ENCODE measurements at places on chromosomes 16 and 17.

DNA sequence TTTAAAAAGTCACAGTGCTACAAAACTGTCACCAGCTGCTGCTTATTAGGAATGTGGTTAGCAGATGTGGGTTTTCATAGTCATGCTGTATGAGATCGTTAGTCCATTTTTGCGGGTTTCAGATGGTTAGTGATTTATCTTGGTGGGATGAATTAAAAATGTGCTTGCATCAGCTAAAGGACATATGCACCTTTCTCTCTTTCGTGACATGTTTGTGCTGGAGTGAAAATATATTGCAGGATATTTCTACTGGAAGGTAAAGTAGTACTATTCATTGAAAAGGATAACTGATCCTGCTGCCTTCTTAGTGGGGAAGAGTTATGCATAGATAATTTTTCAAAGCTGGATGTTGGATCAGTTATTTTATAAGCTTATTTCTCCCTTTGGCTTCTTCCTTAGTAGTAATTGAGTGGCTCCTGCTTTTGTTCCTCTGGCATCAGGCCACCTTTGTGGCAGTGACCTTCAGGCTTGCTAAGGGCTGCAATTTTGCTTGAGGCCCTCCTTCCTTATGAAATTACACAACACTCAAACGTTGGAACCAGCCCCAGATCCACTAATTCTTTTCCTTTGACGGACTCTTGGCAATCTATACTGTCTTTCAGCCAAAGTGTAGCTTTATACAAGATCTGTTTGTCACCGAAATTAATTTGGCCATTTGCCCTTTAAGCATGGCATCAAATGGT lies 7.5 kb upstream of the SNTB2 start:
- no peak for DNase-seq

DNA sequence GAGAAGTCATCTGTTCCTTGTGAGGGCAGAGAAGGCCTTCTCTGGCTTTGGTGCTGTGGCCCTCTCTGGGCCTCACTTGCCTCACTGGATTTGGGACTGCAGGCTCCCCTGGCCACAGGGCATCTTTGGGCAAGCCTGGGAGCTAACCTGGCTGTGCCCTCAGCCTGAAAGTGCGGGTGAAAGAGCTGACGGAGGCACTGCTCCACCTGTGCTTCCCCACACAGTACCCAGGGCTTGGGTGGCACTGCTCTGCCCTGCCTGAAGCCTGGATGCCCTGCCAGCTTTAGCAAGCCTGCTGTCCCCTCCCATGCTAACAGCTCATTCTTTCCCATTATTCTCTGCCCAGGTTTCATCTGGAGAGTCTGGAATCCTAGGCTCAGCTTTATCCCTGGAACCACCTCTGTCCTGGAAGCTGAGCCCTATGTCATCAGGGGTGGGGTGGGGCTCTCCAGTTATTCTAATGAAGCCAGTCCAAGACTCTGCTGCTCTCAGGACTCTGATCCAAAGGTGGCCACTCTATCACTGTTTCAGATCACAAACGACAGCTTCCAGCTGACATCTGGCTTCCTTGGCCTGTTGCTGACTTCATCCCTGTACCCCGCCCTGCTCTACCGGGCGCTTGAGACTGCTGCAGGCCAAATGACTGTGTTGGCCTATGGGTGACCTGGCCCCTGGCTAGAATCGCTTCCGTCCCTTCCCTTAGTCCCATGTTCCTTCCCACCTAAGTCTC lies 29.3 kb downstream of the HIC1 start:
- no peak for DNase-seq

- no peak for DNase-seq
Measured at GRCh38 chr16:31276600-31276999, 16.8 kb downstream of the ITGAM start.

- no peak for DNase-seq
Measured at GRCh38 chr16:17026600-17027242, 444.0 kb downstream of the XYLT1 start.

DNA sequence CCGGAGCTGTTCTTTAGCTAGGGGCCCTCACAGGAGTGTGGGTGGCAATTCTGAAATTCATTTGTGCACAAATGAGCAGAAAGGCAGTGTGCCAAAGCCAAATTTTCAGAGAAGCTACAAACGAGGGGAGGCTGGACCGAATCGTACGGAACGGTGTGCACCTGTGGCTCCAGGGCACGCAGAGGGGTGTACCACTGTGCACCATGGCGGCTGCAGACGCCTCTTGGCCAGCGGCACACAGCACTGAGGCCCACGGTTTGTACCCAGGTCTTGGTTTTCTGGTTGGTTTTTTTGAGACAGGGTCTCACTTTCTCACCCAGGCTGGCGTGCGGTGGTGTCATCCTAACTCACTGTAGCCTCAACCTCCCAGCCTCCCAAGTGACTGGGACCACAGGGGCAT lies 14.9 kb downstream of the CHMP1A start:
- DNase-seq: no peak

DNA sequence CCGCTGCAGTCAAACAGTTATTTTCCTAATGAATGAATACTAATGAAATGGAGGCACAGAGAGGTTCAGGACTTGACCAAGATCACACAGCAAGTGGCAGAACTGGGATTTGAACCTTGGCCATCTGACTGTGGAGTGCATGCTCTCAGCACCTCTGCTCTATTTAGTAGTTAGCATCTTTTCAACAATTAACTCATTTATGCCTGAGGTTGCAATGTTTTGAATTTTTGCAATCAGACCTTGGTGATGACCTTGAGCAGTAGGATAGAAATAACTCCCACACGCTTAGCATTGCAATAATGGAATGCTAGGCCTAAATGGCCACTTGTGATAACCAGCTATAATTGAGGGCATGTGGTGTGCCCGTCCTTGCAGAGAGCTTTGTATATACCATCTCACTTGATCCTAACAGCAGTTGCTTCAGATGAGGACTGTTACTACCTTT lies 31.0 kb downstream of the NAGPA start:
- DNase-seq: no peak
